Activated CD4-positive, alpha-beta T cell treated with anti-CD3 and anti-CD28 coated beads for 48 hours (primary cell): ENCODE measurements at places on chromosomes 2 and 18.
A peak's percentile ranks its signal among the peaks of the same experiment; 100 is the strongest.

DNA sequence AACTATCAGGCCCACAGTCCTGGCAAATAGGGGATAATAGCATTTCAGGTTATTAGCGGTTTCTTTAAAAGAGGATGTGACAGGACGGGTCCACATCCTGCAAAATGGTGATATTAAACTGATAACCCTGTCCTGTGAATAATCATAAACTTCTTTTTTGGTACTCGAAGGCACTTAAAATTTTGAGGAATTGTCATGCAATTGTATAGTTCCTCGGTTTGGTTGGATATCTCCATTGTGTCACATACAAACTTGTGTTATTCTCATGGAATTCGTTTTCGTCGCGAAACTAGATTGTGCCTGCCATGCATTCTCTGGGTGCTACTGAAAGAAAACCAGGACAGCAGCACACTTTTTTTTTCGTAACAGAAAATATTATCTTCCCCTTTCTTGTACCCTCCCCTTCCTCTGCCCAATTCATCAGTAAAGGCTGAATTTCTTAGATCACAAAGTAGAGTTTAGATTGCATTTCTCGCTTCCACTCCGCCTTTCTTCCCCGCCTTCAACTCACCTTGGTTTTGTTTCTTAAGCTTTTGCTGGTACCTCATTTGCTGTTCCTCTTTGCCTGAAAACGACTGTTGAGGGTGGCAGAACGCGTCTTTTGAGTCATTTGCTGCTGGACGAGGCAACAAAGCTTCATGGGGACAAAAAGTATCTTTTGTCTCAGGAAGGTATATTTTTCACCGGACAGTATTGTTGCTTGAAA lies 1.3 kb downstream of the CERS6 start:
- DNase-seq, result no peak

GRCh38 chr2:106012591-106013347 lies 181.3 kb downstream of the UXS1 start:
- no peak for DNase-seq

DNA sequence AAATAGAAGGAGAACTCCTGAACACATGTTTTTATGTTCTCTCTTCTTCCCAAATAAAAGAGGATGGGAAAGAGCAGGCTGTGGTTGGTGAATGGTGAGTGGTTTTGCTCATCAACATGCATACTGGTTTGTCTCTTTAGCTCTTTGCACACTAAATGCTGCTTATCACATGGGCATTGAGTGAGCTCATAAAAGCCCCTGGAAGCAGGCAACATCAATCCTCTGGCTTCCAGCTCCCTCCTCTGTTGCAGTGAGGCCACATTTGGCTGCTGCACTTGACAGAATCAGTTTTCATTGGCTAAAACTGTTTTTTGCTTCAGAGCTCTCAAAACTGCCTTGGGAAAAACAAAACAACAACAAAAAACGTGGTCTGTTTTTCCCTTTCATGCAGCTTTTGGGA lies 1308.2 kb upstream of the NRXN1 start:
- no peak for DNase-seq

DNA sequence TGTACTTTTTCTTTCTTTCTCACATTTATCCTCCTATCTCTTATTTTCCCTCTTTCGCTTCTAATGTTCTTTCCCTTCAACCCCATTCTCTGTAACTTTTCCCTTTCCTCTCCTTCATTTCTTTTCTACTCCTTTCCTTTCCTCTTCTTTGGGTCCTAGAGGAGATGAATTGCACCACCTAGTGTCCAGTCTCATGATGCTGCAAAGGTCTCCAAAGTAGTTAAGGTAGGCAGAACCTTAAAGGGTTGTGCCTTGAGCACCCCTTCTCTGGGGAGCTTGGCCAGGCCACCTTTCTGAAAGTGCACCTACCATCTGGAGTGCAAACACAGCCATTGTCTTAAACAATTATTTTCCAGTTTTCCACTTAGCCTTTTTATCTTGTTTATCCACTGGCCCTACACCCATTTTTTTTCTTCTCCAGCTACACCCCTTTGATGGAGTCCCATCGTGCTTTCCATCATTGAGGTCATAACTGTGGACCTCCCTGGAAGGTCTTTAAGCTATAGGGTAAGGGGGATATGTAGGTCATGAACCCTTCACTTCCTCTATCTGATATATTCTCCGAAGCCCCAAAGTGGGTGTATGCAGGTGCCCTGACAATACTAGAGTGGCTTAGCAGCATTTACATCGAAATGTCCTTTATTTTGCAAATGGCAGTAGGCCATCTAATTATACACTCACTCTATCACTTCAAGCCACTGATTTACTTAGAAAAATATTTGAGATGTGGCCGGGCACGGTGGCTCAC lies 155.9 kb downstream of the ESCO1 start:
- DNase-seq, result peak; percentile 6

GRCh38 chr2:240997141-240997855 lies 1.1 kb upstream of the SNED1 start:
- peak; percentile 4 for DNase-seq

GRCh38 chr18:6557770-6558248 lies 143.1 kb upstream of the L3MBTL4 start:
- DNase-seq, result no peak

GRCh38 chr2:168244318-168244717 lies 3.1 kb downstream of the STK39 start:
- DNase-seq, result peak; percentile 76

DNA sequence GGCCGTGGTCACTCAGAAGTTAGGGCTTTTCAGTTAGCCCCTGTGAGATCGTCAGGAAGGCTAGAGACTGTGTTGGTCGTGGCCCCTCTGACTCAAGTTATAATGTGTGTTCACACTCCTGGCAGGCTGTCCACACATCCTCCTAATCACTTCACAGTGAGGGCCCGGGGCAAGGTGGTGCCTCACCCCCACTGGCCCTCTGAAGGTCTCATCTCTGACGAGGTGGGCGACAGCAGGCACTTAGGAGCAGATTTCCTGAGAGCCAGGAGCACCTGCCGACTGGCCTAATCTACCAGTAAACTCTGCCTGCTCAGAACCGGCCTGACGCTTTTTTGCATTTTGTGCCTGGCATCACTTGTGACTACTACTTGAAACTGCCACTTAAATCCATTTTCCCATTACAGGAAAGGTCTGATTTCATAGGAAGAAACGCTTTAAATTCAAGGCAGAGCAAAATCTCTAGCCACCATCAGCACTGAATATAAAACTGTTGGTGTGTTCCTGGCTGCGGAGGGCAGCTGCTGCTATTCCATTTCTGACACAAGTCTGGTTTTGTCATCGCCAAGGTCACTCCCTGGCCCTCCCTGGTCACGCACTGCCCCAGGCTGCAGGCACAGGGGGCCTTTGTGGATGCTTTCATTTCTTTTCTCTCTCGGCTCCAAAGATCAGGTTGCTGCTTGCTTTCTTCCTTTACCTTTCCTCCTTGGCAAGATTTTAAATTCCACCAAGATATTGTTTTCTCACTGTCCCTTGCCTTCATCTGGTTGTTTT lies 48.0 kb downstream of the RAB12 start:
- DNase-seq, result no peak

DNA sequence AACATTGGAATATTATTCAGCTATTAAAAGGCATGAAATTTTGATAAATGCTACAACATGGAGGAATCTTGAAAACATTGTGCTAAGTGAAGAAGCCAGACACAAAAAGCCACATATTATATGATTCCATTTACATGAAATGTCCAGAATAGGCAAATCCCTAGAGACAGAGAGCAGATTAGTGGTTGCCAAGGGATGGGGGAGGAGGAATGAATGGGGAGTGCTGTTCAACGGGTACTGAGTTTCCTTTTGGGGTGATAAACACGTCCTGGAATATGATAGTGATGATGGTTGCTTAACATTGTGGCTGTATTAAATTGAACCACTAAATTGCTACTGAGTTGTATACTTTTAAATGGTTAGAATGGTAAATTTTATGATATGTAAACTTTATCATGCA lies 8.9 kb upstream of the TWSG1 start:
- no peak for DNase-seq

DNA sequence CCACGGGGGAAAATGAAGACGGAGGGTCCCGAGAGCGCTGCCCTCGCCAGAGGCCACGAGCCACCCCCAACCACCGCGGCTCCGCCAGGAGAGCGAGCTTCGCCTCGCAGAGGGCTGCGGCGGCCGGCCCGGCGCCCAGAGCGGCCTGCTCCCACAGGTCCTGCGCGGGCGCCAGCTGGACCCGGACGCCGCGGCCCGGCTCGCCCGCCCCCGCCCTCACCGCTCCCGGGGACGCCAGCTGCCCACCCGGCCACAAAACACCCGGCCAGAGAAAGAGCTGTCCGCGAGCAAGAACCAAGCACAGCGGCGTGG lies 709 bp downstream of the PTPN2 start:
- no peak for DNase-seq

DNA sequence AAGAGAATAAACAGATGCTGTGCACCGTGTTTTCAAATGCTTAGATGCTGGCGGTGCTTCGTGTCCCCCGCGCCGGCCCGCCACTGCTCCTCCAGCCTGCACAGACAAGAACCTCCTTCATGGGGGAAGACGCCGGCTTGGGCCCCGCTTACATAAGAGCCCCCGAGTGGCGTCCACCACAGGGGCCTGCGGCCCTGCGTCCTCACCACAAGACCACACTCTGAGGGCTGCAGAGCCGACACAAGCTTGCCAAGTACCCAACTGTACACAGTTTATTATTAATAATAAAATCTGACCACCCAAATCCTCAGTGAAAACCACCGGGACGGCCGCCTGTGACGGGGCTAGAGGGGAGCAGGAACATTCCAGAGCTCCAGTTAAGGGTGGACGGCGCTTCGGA lies 232.2 kb downstream of the HDAC4 start:
- no peak for DNase-seq

GRCh38 chr2:96271995-96272394 lies 6.0 kb downstream of the CIAO1 start:
- no peak for DNase-seq

GRCh38 chr2:26706616-26707473 lies 14.3 kb downstream of the KCNK3 start:
- DNase-seq, result no peak

- peak; percentile 65 for DNase-seq
Measured at GRCh38 chr2:60550178-60550983, 3.1 kb downstream of the BCL11A start.

DNA sequence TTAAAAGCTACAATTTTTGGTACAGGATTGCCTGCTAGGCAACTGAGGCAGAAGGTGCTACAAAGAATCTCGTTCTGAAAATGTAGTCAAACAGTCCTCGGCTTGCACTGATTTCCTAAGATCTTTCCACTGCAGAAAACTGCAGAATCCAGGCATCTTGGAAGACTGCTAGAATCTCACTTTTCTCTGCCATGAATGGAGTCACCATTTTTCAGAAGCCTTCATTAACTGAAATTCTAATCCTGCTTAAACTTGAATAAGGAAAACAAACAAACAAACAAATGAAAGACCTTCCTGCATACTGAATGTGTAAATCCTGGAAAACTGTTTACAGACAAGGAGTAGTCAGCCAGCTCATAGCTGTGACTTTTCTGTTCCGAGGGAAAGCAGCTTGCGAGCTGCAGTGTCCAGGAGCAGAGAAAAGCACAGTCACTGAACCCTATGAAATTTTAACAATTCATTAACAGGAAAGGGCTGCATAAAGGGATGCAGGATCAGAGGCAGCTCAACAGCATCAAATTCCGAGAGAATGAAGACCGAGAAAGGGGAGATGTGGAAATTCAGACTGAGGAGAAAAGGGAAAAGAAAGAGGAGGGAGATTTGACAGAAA lies 210.5 kb upstream of the PIK3C3 start:
- no peak for DNase-seq

DNA sequence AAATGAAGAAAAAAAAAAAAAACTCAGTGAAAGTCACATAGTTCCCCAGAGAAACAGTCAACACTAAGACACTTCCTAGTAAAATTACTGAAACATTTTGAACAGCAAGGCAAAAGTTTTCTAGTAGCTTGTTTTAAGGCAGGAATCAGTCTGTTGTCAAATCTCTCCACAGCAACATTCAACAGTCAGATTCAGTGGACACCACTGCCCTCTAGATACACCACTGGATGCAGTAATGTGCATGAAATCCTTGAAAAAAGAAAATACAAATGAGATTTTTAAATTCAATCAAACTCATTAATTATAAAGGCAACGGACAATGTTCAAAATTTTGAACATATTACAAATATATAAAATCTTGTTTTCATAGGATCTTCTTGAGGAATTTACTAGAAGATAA lies 46.4 kb downstream of the GRB14 start:
- DNase-seq, result no peak

DNA sequence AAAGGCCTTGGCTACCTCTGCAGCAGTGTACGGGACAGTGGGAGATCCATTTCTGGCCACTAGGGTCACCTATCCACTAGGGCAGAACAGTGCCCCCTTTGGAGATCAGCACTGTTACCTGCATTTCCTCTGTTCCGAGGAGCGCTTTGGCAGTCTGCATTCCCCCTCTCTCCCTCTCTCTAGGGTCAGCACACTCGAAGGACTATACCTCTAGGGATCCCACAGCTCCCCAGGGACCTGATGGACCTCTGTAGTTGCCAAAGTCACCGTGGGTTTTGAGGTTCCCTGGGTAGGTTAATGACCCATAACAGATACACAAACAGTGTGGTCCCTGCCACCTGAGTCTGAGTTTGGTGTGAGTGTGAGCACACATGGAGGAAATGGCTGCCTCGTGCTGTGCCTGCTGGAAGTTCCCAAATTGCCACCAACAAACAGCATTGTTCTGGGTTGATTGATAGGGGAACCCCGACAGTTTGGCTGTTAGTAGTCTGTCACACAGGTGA lies 99.8 kb upstream of the VWC2L start:
- no peak for DNase-seq

GRCh38 chr2:166238176-166238575 lies 110.4 kb upstream of the SCN1A start:
- no peak for DNase-seq

DNA sequence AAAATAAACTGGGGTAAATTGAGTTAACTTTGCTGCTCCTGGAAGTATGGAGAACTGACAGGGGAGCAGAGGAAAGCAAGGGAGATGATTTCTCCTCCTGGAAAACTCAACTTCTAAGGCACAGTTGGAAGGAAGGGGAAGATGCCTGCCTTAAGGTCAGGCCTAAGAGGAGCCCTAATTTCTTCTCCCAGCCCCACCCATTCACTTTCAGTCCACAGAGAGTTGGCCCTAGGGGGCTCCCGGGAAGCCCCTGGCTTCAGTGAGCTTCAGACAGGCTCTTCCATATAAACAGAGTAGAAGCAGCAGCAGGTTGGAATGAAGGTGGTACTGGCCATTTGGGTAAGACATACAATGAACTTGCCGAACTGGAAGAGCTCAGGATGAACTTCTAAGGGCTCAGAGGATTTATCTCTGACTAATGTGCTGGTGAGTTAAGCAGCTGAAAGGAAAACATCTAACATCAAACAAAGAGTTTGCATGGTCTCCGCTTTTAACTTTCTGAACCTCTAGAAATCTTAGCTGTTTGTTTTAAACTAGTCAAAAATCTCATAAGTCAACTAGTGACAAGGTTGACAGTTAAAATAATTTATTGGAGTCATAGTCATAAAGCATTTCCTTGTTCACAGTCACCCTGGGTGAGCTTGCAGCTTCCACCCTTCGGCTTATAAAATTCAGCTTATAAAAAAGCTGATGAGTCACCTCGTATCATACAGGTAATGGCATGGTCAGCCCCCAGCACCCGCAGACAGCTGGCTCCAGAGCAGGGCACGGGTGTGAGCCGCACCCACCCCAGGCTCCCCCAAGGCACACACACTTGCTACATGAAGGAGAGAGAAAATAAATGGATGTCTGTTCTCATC lies 9.8 kb downstream of the MALL start:
- DNase-seq, result peak; percentile 32

- no peak for DNase-seq
Measured at GRCh38 chr2:147108548-147108947, 736.3 kb upstream of the ACVR2A start.

- DNase-seq, result peak; percentile 2
Measured at GRCh38 chr2:41414486-41415230, 633.2 kb upstream of the PKDCC start.

- DNase-seq, result no peak
Measured at GRCh38 chr2:10568736-10569432, 120.8 kb upstream of the ODC1 start.

- DNase-seq, result no peak
Measured at GRCh38 chr2:40230707-40231432, 221.0 kb downstream of the SLC8A1 start.
